ENCODE measurements at places on chromosomes 2 and 18.

- no peak for DNase-seq
Observed at GRCh38 chr2:85772841-85773491, 19.2 kb downstream of the ATOH8 start.

DNA sequence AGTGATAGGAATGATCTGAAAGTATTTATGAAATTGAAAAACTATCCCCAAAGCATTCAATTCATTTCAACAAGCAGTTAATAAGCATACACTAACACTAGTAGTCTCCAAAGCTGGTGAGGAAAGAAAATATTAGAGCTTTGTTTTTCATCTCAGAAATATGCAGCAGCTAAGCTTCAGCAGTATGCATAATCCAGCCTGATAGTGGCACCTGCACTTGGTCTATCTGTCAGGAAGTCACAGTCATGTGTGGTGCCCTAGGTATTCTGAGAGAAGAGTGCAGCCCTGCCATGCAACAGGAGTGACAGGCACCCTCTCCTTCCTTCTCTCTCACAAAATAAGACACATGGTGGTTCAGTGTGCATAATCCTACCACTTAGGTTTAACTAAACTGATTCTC is 158.8 kb downstream of the DYM start:
- DNase-seq: no peak

DNA sequence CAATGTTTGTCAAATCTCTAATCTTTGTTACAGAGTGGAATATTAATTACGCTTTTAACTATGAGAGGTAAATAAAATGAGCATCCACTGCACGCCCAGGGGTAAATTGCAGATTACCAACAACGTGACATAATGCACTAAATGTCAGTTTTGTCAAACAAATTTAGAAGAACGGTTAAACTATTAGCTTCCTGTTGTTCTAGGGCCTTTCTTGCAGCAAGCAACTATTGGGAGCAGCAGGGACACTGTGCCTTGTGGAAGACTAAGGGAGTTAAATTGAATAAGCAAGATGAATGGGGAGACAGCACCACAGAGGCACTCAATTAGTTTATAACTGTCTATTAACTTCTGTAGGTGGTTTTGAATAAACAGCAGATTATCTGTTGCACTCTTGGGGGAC is 391.0 kb upstream of the RAB12 start:
- DNase-seq: no peak

GRCh38 chr18:6280211-6280743 is 134.4 kb downstream of the L3MBTL4 start:
- no peak for DNase-seq

GRCh38 chr18:13503836-13504235 is 222.5 kb downstream of the FAM210A start:
- no peak for DNase-seq

- DNase-seq: no peak
Observed at GRCh38 chr2:121722479-121722878, 14.2 kb downstream of the NIFK start.

DNA sequence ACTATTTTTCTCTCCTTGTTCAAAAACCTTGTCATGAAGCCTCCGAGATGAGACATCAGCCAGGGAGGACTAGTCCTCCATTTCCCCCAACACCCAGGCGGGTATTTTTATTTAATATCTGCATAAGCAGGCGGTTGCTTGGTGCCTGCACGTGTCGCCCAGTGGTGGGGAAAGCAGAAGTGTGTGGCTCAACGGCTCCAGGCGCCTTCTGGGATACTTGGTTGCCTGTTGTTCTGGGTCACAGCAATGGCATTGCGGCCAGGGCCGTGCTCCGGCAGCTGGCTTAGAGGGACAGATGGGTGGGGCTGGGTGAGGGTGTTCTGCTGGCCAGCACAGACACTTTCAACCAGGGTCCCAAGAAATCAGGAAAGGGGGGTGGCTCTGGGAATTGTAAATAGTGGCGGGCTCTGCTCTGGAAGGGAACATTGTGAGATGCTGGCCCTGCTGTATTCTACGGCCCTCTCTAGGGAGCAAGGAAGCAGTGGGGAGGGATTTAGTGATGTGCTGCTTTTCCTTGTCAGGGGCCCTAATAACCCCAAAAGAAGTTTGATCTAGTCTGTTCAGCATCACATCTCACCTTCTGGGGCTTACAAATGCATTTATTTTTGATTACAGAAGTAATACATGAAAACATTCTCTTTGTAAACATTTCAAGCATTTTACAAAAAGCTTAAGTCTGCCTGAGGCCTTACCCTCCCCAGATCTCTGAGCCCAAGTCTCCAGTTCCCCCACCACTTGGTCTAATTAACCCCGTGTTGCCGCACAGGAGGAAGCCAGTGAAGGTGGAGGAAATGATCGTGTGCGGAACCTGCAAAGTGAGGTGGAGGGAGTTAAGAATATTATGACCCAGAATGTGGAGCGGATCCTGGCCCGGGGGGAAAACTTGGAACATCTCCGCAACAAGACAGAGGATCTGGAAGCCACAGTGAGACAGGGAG is 1.1 kb downstream of the VAMP8 start:
- no peak for DNase-seq

- no peak for DNase-seq
Observed at GRCh38 chr2:230738924-230739323, 26.3 kb downstream of the CAB39 start.

DNA sequence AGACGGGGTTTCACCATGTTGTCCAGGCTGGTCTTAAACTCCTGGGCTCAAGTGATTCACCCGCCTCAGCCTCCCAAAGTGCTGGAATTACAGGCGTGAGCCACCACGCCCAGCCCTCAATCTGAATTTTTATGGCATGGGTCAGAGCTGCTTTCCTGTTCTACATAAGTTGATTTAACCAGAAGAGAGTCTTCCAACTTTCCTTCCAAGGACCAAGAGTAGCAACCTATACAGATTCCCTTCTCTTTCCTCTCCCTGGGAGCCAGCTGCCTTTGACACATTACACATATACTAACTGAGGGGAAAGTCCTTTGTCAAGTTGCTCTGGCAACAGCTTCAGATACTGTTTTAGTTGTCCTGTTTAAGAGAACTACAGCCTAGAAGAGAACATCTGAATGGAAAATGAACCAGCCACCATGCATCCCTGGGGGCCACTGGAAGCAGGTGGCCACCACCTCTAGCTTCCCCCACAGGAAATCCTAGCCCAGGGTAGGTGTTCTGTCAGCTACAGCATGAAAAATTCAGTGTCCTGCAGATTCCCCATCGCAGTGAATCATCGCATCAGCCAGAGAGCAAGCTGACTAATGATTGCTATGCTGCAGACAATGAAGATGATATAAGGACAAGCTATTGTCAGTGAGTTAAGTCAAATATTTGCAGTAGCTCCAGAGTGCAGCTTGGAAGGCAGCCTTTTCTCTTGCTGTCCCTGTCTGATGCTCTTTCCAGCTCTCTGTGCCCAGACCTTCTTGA is 62.9 kb downstream of the POMC start:
- peak; percentile 73 for DNase-seq

- peak; percentile 8 for DNase-seq
Observed at GRCh38 chr2:120939595-120940318, 204.1 kb downstream of the GLI2 start.

GRCh38 chr2:230664128-230664527 is 48.5 kb upstream of the CAB39 start:
- DNase-seq: no peak

DNA sequence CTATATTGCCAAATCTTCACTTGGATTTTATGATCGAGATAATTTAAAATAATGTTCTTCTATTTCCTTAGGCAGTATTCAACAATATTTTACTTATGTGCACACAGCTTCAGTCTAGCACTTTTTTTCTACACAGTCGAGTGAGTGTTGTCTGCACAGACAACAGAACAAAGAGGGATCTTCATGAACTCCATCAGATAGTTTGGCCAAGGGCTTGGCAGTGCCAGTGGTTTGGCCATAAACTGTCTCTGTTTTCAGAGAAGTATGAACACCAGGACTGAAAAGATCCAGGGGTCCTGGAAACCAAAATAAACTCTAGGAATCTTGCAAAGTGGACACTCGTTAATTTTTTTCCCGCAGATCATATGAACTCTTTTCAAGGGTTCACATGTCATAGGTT is 547.3 kb downstream of the PLCL1 start:
- no peak for DNase-seq

DNA sequence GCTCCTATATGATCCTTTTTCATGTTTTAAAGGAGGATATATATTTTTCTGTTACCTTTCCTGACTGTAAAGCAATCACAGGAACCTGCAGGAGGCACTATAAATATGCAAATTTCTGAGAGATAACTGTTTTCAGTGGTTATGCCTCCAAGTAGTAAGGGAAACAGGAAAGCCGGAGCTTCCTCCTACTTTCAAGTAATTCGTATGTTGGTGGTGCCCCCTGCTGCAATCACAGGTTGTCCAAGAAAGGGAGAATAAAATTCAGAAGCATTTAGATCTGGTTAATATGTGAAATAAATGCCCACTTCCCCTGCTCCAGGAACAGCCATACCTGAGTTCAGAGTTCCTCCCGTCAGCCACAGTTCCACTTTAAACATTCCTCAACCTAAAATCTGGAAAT is 12.0 kb upstream of the BCL11A start:
- DNase-seq: no peak

- no peak for DNase-seq
Observed at GRCh38 chr2:175621821-175622220, 380.2 kb downstream of the LNPK start.

- DNase-seq: no peak
Observed at GRCh38 chr2:239858179-239858578, 167.0 kb downstream of the NDUFA10 start.

GRCh38 chr2:167953776-167954175 is 293.6 kb downstream of the STK39 start:
- DNase-seq: no peak

DNA sequence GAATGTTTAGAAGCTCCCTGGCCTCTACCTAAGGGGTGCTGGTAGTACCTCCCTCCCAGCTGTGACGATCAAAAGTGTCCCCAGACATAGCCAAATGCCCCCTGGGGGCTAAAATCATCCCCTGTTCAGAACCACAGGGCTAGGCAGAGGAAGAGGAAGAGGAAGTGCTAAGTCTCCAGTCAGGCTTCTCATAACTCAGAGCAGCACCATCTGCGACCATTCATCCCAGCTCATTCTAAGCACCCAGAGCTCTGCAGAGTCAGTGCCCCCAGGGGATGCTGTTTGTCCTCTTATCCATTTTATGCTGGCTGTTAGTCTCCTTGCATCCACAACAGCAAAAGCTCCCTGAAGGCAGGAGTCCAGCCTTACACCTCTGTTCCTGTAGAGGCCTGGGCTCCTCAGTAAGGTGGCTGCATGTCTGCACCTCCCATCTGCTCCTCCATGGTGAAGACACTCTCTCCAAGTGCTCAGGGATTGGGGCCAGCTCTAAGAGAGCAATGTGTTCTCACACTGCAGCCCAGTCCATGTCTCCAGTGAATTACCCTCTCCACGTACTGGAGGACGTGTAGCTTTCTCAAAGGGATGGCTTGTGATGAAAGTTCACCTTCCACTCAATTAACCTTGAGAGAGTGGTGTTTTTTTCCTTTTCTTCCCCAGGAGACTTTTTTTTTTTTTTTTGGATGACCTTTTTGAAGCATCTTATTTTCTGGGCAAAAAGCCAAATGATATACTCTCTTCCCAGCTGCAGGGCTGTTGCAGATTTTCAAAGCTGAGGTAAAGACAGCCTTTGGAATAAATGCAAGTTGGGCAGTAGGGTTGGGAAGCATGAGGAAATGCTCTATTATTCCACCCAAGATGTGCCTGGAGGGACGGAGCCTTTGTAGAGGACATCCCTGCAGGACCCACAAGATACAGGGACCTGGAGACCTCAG is 158.9 kb upstream of the SLC14A2 start:
- DNase-seq: no peak

DNA sequence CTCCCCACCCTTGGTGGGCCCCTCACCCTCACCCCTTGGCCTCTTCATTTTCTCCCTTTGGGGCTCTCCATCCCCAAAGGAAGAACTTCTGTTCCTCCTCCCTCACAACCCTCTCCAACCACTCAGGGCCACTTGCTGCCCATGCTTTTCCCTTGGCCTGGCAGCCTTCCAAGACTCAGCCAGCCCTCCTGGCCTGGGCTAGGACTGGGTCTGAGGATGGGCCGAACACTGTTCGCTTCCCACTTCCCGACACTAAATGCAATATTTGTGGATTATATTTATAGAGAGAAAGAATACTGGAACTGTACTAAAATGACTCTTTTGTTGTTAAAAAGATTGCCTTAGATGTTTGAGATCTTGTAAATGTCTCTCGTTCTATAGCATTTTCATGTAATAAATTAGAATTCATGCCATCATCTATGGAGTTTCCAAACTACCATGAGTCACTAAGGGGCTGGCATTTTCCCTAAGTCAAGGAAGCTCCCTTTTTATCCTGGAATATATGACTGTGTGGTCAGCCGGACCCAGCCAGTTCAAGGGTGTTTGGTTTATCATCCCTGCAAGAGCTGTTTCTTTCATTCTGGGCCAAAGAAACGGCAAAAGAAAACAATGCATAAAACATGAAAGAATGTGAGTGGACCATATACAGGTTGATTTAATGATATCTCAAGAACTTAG is 3.8 kb downstream of the CXCR2 start:
- DNase-seq: no peak

- DNase-seq: no peak
Observed at GRCh38 chr2:52765735-52766134, 1001.9 kb upstream of the CHAC2 start.

DNA sequence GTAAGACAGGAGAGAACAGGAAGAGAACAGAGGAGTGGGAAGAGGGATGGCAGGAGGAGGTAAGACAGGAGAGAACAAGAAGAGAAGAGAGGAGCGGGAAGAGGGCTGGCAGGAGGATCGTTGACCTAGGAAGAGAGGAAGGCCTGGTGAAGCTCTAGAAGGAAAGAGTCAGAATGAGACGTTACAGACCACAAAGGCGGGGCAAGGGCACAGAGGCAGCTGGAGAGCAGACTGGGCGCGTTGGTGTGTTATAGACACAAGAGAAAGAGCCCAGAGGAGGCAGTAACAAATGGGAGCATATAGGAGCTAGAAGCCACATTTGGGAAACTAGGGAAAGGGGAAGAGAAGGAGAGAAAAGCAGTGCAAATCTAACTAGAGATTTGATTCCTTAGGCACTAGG is 26.6 kb downstream of the PTRHD1 start:
- DNase-seq: no peak

GRCh38 chr18:75252136-75252535 is 41.5 kb downstream of the TSHZ1 start:
- DNase-seq: no peak

GRCh38 chr18:55014095-55014494 is 54.8 kb upstream of the CCDC68 start:
- DNase-seq: no peak

- DNase-seq: no peak
Observed at GRCh38 chr2:71943238-71944182, 204.2 kb downstream of the CYP26B1 start.

DNA sequence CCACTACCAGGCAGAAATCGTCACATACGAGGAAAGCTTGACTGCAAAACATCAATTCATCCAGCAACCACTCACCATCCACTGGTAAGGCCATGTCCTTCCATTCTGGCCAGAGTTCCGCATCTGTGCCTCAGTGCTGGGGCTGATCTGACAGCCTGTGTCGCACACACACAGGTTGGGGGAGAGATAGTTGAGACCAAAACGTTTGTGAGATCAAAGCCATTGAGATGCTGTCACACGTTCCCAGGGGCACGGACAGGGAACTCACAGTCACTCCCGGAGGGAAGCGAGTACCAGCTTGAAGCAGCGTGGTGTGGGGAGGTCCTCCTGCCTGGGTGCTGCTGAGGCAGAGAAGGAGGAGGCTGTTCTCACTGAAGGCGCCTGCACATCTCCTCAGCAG is 458.5 kb upstream of the SALL3 start:
- DNase-seq: no peak

Data from HS-5 (cell line).